T-cell (primary cell): ENCODE measurements at places on chromosomes 4 and X.

- DNase-seq = no peak
These were observed 248.0 kb downstream of the SPATA18 start for GRCh38 chr4:52299120-52299519.

DNA sequence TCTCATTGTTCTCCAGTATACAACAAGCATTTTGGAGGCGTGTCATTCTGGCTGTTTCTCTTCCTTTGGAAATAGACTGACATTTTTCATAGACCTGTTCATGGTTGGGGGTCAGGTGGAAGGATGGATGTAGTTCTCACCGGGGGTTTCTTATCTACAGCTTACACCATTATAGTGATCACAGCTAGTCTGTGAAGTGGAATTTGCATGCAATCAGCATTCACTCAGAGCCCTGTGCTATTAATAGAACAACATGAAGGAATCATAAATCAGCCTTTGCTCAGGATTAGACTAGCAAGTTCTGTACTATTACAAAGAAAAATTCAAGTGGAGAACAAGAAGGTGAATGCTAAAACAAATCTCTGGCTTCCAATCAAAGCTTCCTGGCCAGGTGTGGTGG is 132.6 kb upstream of the PUDP start:
- no peak for DNase-seq

DNA sequence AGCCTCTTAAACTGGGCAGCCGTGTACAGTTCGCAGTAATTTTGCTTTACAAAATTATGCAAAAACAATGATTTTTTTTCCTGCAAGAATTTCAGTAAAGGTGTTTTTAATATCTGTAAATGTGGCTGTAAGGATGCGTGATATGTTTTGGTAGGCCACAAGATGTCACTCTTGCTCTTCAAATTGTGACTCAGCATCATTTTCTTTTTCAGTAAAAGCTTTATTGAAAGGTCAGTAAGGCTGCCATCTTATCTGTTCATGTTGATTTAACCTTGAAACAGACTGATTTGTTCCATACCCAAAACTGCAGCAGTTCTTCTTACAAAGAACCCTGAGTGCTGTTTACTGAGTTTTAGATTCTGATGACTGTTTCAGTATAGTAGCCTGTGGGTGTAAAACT is 39.9 kb downstream of the TXLNG start:
- DNase-seq = no peak

DNA sequence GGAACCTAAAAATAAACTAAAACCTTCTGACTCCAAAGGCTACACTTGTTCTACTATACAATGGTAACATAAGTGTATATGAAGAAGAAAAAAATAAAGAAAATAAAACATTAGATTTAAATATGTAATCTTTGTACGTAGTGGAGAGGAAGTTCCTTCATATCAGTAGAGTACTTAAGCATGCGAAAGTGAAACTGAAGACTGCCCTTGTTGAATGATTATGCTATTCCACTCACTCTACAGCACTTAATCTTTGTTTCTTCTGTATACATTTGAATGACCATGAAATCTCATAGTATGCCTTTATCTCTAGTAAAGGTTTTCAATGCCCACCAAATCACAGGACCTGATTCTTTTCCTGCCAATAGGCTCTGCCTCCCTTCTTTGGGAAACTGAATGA is 78.9 kb downstream of the NDST3 start:
- no peak for DNase-seq

GRCh38 chr4:74146581-74147129 is 11.3 kb upstream of the MTHFD2L start:
- DNase-seq = no peak

DNA sequence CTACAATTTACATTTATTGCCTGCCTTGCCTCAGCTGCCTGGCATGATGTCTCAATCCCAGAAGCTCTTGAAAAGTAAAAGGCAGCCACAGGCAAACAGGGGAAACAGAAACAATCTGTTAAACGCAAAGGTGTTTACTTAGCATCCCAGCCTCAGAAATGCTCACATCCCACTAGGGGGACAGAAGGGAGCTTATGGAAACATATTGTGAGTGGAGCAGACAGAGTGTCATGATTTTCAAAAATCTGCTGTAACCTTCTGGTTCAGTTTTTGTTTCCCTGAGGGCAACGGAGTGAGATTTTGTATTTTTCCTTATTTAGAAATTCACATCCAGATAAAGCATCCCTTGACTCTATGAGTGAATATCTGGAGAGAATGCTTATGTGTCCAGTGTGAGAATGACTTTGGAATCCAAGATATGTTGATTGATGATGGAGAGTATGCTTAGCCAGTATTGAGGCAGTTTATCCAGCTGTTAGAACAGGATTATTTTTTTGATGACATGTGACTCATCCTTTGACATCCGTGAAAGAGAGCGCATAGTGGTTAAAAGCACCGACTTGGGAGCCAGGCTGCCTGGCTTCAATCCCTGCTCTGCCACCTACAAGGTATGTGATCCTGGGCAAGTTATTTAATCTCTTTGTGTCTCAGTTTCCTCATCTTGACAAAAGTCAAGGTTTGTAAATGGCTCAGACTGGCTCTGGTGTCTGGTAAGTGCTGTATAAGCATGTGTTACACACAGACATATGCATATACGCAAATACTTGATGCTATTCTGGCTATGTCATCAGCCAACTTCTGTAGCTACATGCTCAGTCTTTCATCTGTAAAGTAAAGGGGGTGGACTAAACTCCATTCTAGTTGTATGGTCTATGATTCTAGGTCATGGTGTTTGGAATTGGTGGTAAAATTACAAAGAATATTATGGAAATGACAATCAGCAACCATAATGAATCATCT is 381.2 kb downstream of the RAPGEF2 start:
- DNase-seq = no peak

GRCh38 chrX:17206584-17206983 is 168.4 kb upstream of the NHS start:
- DNase-seq = no peak

DNA sequence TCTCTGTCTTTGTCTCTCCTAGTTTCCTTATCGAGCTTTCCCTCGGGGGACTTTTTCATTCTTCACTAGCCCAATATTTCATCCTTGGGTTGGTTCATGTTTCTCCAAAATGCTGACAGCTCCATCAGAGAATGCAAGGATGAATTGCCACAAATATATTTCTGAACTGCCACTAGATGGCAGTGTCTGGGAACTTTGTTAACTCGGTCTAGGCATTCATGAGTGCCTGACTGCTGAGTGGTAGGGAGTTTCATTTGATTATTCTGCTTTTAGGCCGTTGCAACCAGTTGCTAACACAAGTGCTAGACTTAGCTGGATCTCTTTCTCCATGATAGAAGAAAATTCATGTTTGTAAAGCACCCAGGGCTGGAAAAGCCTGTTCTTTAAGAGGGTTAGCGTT is 73.5 kb upstream of the RAP2C start:
- peak; percentile 9 for DNase-seq
